Lung microvascular endothelial cell (primary cell): ENCODE measurements at places on chromosomes 6 and 20.

DNA sequence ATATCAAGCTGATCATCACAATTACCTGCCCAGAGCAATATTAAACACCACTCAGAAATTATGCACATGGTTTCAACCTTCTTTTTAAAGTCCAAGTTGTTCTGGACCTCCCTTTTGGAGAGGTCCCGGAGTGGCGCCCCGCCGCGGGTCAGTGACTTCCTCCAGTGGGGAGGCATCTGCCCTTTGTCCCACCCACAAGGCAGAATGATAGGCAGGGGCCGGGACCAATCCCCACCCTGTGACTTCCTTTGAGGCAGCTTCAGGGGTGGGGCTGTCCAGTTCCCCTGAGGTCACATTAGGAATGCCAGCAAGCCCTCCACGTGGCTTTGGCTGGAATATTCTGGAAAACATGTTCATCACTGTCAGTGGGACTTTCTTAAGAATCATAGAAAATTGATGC is 207.0 kb downstream of the ANKRD60 start:
- DNase-seq: peak; percentile 27

GRCh38 chr6:54579011-54579410 is 267.6 kb upstream of the FAM83B start:
- no peak for DNase-seq

DNA sequence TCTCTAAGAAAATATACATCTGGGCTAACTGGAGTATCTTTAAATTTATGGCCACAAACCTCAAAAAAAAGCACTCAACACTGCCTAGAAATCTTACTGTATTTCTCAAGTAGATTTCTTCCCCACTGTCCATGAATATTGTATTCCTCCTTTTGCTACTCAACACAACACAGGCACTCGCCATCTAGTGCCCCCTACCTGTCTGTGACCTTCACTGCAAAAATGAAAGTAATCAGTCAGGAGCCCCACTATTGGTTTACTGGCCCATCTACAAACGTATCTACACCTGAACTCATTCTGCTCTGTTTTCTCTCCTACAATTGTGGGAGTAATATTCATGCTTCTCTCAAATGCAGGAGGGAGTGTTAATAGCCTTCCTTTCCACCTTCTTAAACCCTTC is 58.3 kb downstream of the LY86 start:
- no peak for DNase-seq

DNA sequence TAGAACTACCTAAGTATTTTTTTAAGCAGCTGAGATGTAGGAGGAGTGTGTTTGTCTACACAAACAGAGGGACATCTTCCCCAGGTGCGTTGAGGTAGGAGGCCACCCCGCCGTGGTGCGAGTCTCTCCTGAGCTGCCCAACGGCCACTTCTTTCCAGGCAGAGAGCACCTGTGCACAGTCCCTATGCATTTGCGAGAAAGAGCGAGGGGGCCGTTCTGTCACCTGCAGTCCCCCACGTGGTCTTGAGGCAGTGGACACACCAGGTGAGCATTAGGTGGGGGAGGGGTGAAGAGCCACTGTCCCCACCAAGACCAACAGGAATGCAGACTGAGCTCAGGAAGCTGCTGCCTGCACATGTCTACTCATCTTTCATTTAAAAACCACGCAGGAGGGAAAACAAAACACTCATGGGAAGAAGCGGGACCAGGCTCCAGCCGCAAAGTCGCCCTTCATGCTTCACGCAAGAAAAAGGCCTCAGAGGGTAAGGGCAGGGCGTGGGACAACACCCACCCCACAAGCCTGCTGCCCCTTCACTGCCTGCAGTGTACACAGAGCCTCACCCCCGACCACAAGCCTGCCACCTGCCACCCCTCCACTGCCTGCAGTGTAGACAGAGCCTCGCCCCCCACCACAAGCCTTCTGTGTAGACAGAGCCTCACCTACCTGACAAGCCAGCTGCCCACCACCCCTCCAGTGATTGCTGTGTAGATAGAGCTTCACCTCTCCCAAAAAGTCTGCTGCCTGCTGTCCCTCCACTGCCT is 142.0 kb downstream of the DLL1 start:
- no peak for DNase-seq

DNA sequence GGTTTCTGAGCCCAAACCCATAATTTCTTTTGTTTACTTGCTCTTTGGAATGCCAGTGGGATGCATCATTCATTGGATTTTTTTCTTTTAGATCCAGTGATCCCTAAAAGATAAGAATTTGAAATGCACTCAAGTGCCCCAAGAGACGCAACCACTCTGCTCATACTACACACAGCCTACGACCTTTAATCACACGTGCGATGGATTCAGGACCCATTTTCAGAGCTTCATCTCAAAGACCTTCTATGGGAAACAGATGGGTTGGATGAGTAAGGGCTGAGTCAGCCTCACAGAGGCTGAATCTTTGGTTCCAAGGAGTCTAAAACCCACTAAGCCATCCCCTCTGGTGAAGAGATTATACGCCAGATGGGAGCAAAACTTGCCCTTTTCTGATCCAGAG is 265.5 kb upstream of the EXOC2 start:
- no peak for DNase-seq

GRCh38 chr6:169070506-169071176 is 183.0 kb downstream of the THBS2 start:
- no peak for DNase-seq
